DMS 273 treated with DMSO at 0.1 percent for 48 hours (cell line): ENCODE measurements at places on chromosomes 2 and 18.

DNA sequence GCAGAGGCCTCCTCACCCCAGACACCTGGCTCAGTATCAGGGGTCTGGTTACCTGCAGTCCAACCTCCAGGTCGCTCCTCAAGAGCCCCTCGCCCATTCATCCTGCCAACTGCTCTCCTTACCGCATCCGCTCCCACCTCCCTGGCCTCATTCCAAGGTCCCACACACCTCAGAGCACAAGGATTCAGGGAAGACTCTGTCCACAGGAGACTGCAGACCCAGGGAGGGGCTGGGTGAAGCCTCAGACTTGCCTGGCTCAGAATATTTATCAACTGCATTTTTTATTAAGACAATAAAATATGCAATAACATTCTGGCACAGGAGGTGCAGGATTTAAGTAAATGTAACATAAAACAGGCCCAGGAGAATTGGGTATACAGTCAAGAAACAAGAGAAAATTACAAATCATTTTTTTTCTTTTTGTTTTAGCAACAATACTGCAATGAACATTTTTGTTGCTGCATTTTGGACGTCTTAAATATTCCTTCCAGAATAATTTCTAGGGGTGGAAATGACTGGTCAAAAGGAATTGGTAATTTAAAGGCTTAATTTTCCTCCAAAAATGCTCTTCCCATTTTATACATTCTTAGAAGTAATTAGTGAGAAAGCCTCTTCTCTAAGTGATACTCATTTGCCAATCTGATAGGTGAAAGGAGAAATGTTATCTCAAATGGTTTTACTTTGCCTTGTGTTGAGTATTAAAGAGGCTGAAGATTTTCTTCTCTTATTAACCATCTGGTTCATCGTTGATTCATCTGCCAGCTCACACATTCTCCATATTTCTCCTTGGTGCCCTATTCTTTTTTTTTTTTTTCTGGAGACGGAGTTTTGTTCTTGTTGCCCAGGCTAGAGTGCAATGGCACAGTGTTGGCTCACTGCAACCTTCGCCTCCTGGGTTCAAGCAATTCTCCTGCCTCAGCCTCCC, 42.5 kb downstream of the TEX44 start:
- no peak for DNase-seq

- DNase-seq, result no peak
These were observed 72.1 kb downstream of the STPG4 start for GRCh38 chr2:47083005-47083404.

DNA sequence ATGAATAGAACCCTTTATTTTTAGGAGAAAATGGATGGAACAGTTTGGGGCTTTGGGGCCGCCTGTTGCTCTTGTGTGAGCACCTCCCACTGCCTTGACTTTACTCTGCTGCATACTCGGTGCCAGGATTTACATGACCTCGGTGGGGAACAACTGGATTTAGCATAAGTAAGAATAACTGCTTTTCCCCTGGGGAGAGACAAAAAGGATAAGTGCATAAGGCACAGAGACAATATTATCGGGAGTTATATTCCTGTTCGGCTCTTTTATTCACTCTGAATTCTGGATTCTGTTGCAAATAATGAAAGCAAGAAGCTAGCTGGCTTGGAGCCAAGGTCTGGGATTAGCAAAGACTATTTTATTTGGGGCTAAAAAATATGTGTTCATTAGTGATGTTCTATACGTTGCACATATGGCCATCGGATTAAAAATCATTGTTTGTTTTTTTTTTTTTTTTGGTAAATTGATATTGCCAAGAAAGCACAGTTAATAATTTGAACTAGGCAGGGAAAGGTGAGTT, 69.8 kb downstream of the CYBRD1 start:
- no peak for DNase-seq

- DNase-seq, result no peak
These were observed 34.9 kb downstream of the CFAP210 start for GRCh38 chr2:169659320-169659719.
